ENCODE measurements at places on chromosomes 11 and 22.
A peak's percentile ranks its signal among the peaks of the same experiment; 100 is the strongest.

- DNase-seq = no peak
Measured at GRCh38 chr22:39913321-39913720, 12.4 kb downstream of the GRAP2 start.

DNA sequence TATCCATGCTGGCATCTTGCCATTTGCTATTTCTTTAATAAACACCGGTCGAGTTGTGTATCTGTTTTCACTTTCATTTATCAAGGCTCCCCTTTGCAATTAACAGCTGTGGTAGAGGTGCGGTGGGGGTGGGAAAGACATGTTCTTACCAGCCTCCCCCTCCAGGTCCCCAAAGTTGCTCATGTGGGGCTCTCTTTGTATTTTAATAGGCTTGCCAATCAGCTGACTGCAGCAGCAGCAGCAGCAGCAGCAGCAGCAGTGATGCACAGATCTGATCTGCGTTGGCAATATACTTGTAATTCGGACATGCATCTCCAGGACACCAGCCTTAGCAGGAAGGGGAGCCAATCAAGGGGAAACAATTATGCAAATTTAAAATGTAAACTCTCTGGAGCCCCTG lies 40.3 kb upstream of the E2F8 start:
- no peak for DNase-seq

- no peak for DNase-seq
Measured at GRCh38 chr11:87431392-87431791, 393.7 kb downstream of the TMEM135 start.

DNA sequence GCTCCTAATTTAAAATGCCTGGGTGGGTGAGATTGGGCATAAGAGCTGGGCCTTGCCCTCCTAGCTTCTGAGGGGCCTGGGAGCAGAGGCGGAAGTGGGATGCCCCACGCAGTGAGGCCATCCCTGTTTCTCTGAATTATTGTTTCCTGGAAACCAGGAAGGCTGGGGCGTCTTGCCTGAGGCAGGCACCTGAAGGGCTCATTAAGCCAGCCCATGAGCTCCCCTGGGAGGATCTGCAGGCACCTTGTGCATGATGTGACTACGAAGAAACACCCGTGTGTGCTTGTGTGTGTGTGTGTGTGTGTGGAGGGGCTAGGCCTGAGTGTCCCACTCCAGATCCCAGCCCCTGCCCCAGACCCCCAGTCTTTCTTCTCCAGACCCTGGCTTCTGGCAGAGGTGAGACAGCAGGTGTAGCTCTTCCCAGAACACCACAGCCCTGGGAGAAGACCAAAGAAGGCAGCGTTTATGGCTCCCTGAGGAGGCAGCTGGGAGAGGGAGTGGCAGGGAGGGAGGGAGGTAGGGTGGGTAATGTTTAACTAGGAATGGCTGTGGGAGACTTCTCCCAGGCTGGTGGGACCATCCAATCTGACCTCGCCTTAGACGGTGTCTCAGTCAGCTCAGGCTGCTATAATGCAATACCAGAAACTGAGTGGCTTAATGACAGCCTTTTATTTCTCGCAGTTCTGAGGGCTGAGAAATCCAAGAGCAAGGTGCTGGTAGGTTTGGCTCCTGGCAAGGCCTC lies 2.1 kb upstream of the BATF2 start:
- no peak for DNase-seq

- DNase-seq = no peak
Measured at GRCh38 chr22:42930810-42931420, 73.8 kb upstream of the ARFGAP3 start.

GRCh38 chr11:110177086-110177456 lies 83.9 kb downstream of the ZC3H12C start:
- no peak for DNase-seq

DNA sequence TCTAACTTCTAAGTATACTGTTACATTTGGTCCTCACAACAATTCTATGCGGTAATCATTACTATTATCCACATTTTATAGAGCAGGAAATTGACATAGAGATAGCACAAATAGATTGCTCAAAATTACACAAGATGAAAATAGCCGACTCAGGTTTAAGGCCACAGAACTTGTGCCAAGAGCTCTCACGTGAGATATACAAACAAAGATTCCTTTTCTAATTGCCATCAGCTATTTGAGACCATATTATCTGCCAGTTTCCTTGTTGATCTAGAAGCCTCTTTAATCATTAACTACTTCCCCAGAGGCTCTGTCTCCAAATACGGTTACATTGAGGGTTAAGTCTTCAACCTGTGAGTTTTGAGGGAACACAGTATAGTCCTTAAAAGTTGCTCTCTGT lies 61.0 kb upstream of the GLYATL1B start:
- no peak for DNase-seq

DNA sequence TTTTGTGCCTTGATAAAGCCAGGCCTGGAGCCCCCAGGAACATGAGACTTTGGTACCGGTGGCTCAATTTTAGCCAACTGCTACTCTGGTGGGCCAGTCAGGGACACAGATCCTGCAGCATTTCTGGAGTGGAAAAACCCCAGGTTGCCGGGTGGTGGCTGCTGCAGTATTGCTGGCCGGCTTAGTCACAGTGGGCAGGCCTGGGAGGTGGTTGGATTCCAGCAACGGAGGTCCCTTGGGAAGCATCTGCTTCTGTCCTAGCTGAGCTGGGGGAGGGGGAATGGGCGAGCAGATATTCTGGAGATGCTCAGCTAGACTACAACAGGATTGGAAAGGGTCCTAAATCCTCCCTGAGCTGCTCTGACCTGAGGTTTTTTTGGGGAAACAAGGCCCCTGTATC lies 31.6 kb upstream of the ACCSL start:
- DNase-seq = no peak

- no peak for DNase-seq
Measured at GRCh38 chr11:10413268-10413667, 41.8 kb upstream of the AMPD3 start.

DNA sequence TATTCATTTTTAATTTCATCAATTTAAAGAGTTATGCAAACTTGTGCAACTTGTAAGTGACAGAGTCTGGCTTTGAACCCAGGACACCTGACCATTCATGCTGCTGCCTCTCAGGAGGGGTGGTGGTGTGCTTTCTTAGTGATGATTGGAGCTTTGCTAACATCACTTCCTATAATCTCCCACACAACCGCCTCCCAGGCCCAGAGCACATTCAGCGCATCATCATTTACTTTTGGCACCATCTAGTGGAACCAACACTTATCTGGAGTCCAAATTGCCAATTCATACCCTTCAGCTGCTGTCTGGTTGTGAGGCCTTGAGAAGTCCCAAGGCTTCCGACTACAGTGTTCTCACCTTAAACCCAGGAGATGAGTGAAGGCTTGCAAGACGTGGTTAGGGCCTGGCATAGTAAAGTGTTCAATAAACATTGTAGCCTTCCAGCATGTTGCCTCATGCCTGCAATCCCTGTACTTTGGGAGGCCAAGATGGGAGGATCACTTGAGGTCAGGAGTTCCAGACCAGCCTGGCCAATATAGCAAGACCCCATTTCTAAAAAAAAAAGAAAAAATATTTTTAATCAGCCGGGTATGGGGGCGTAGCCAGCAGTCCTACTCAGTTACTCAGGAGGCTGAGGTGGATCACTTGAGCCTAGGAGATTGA lies 1.1 kb upstream of the TTLL1 start:
- peak; percentile 83 for DNase-seq

DNA sequence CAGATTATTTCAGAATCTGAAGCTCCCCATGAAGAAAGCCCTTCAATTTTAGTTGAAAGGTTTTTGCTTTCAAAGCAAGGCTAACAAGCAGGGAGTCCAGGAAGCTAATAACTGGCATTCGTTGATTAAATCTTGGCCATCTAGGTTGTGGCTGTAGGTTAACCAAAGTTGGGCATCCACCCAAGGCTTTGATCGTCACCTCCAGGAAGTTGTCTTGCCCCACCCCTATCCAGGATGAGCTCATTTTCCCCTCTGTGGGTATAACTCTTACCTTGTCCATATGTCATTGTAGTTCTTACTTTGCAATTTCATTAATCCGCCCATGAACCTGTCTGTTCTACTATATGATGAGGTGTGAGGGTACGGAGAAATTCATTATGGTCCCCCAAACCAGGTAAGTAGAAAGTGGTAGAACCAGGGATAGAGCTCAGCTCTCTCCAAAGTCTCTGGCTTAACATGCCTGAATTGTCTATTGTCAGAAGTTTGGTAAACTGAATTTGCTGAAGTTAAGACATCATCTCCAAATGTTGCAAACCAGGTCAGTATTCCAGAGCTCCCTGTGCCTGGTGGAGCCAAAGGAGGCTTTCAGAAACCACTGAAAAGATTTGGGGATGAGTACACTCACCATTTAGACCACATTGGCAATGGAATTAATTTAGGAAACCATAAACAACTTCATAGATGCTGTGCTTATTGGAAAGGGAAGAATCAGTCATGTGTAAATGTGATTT lies 97.1 kb downstream of the CD44 start:
- no peak for DNase-seq

DNA sequence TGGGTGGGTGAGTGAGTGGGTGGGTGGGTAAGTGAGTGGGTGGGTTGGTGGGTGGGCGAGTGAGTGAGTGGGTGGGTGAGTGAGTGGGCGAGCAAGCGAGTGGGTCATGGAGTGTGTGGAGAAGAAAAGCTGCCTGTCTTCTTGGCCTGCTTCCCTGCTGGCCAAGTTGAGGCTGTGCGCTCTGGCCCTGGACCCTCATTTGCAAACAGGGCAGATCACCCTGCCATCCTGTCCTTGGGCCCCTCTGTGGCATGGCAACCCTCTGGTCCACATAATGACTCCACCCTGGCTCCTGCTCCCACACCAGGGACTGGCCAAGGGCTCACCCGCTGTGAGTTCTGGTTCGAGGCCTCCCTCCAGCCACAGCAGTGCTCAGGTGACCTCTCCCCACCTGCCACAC lies 35.1 kb downstream of the CAPN1 start:
- DNase-seq = no peak

GRCh38 chr22:23777776-23778576 lies 5.3 kb downstream of the MMP11 start:
- DNase-seq = no peak

DNA sequence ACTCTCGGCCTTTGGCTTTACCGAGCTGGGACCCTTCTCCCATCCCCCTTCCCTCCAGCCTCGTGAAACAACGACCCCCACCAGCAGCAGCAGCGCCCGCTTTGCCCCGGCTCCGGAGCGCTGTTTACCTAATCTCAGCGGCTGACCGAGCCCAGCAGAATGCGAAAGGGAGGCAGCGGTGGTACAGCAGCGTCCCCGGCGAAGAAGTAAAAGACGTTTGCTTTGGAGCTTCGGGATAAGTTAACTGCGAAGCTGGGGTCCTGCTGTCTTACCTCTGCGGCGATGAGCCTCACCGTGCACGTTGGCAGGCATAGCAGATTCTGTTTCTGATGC lies 2.0 kb upstream of the LARGE1 start:
- DNase-seq = no peak

DNA sequence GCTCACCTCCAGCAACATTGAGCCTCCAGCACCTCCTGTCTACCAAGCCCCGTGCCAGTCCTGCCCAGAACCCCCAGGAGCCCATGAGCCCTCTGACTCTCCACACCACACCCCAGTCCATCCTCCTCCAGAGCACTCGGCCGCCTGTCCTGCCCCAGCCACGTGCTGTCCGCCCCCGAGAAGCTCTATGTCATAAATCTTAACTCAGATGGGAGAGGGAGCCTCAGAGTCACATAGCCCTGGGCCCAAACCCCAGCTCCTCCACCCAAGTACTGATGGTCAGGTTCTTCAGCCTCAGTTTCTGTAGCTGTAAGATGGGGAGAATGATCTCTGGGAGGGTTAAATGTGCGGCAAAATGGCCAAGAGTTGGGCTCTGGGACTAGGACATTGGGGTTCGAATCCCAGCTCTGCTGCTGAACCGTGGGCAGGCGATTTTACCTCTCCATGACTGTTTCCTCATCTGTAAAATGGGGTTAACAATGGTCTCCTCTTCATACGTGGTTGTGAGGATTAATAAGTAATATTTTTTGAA lies 27.8 kb downstream of the CYTH4 start:
- DNase-seq = no peak

DNA sequence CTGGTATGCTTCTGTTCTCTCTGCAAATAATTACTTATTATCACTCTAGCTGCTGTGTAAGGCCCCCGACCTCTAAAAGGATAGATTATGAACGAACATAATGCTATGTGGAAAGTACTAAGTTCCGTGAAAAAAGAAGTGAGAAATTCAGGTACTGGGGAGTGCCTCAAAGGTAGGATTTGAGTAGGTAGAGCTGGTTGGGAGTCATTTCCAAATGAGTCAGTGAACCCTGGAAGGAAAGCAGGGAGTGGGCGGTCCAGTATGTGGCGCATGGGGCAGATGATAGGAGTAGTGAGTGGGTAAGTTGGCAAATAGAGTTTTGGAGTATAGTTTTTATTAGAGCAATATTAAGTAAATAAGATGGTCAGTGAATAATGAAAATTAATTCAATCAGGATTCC lies 2.4 kb downstream of the ZC3H12C start:
- DNase-seq = no peak

- DNase-seq = no peak
Measured at GRCh38 chr11:28133146-28133545, 25.0 kb downstream of the METTL15 start.

- DNase-seq = no peak
Measured at GRCh38 chr11:50192743-50193142, 160.1 kb downstream of the OR4C45 start.

DNA sequence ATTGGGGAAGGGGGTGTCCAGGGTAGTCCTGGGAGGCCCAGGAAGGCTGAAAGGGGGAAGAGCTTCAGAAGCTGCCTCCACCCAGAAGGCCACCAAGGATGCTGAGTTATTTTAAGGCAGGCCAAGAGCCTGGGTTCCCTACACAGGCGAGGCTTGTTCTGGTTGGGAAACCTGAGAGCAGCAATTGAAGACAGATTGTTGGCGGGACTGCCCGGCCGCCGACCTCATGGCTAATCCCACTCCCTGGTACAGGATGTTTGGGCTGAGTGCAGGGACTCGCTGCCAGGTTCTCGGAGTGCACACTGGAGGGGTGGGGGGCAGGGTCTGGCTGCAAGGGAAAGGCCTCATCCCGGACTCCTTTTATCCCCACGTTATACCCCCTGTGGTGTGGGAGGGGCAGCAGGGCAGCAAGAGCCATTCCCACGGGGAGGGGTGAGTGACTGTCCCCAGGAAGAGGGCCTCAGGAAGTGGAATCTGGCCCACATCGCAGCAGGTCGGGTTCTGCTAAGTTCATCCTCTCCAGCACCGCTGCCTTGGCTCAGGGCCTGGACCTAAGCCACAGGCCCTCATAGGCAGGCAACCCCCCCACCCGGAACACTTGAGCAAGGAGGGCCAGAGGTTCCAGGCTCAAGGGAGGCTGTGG lies 43.6 kb upstream of the PRR5 start:
- DNase-seq = peak; percentile 46

DNA sequence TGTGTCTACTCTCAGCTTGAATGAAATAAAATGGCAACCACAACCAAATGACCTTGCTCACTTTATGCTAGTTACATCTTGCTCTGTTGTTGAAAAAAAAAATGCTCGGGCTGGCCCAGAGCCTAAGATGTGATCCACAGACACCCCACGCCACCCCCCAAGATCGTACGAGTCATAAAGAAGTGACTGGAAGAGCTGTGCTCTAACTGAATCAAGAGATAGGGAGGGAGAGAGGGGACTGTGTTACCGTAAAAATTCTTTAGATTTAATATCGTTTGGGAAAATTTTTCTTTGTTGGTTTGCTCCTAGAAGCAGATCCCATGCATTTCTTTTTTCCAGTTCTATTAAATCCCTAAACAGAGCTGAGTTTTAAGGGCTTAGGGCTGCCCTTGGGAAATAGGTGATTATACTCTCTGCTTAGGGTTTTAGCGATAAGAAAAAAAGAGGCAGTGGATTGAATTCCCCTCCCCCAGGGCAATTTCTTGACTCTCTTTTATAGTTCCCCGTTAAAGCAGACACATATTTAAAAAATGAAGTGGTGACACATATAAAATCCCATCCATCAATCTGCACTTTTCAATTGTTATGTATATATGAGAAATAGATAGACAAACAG lies 14.5 kb downstream of the MAML2 start:
- DNase-seq = no peak
